ENCODE measurements at places on chromosomes 12 and 14.

DNA sequence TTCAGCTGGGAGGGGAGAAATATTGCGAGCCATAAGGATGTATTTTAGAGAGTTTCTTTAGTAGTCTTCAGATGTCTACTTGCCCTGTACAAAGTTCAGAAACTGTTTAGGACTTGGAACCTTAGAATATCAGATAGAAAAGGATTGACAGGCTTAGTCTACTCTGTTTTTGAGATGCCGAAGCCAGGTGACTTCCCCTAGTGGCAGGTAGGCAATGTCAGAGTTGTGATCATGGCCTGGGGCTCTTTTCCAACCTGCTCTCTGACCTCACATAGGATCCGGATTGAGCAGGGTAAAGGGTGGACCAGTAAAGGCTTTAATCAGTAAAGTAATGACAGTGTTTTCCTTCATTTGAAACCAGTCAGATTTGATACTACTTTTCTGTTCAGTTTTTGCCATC, 59.6 kb downstream of the PRKCH start:
- no peak for DNase-seq

DNA sequence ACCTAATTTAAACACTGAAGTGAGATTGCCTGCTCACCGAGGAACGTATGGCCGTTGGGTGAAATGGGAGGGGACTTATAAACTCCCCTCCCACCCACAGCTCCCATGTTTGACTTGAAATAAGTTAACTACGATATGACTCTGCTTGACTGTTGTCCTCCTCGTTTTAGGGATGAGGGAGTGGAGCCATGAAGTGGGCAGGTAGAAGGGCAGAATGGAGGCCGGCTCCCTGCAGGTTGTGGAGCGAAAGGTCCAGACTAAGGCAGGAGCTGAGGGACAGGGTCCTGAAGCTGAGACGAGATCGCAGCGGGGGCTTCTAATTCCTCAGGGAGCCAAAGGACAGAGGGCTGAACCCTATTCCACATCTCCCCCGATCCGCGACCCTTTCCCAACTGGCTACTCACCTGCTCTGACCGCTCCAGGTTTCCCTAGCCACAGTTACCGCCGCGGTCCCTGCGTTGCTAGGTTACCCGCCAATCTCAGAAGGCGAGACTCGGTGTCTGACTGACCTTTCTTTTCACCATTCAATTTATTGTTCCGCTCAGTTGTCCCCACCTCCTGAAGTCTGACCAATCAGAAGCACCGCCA, 577 bp upstream of the TPCN1 start:
- no peak for DNase-seq

DNA sequence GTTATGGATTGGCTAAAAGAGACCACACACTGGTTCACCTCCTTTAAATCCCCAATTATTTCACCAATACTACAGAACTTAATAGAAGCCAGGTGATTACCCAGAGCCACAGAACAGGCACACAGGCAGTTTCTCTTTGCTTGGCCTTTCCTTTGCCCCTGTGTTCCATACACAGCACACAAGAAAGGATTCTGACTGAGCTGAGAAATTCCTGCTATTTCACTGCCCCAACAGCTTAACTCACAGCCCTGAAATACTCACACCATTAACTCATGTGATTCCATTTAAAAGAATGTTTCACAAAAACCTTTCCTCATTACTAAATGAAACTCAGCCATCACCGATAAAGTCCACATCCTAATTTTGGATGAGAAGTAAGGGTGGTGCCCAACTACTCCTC, 133.6 kb downstream of the MED13L start:
- no peak for DNase-seq

DNA sequence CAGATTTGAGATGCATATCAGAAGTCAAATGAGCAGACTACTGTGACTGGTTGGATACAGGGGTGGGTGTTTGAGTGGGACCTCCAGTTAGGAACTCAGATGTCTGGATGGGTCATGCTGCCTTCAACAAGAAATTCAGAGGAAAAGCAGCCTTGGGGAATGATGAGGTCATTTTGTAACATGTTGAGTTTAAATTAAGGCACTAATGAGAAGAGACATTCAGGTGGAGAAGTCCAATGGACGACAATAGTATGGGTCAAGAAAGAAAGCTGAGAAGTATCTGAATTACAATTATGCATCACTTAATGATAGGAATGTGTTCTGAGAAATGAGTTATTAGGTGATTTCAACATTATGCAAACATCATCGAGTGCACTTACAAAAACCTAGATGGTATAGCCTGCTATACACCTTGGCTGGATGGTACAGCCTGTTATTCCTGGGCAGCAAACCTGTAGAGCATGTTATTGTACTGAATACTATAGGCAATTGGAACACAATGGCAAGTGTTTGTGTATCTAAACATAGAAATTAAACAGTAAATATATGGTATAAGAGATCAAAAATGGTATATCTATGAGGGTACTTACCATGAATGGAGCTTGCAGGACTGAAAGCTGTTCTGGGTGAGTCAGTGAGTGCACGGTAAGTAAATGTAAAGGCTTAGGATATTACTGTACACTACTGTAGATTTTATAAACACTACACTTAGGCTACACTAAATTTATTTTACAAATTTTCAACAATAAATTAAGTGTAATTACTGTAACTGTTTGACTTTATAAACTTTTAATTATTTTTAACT, 414.7 kb downstream of the RAD51B start:
- no peak for DNase-seq
